Transverse colon (tissue), 4 donors: ENCODE measurements at places on chromosomes 7 and 10. TPM values are rescaled to one million over a fixed set of nuclear protein-coding genes. Genes with fewer than 3 reads are reported as not detected.

- DNase-seq: no peak
Observed at GRCh38 chr7:157407512-157408257, 70.9 kb downstream of the DNAJB6 start.

DNA sequence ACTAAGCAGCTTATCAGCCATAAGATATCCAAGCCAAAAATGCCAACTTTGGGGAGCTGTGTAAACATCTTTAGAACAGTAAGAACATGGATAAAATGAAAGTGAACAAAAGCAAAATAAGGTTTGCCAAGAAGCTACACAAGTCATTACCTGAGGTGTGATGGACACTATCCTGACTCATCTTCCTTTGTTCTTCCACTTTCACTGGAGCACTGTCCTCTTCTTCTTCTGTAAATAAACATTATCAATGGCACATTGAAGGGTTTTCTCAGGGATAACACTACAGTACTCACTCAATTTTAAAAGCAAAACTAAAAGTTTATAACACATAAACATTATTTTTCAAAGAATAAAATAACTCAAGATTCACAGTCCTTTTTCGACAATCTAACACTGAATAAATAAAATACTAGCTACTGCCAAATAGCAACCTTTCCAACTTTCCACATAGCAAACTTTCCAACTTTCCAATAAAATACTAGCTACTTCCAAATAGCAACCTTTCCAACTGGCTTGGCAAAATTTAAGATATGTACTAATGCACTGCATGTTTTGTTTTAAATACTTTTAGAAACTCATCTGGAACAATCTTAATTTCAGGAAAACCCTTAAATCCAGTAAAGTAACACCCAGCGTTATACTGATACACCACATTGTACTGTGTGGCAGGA lies 174.1 kb downstream of the SKAP2 start:
- no peak for DNase-seq

DNA sequence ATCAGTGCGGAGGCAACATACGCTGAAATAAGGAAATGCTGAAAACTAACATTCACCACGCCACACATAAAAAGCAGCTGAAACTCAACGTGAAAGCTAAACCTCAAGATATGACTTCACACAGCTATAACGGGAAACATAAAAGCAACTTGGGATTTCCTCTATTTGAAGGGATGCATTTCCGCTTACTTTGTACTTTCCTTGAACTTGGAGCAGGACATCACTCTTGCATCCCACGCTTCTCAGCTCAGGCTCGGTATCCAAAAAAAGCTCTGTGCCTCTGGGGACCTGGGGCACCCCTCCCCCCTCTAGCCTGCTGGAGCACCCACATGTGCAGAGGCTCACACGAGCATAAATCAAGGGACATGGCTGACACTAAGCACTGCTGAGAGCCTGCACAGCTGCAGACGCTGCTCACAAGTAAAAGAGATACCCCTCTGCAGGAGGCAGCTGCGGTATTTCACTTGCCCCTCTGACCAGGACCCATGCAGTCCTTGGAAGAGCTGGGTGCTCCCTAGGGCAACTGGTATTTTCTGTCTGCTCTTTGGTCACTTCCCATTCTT lies 34.2 kb downstream of the PARD3 start:
- DNase-seq: no peak

- no peak for DNase-seq
Observed at GRCh38 chr10:122468926-122469781, 7.8 kb downstream of the HTRA1 start.

- DNase-seq: peak; percentile 68
Observed at GRCh38 chr10:69439350-69439739, 11.9 kb upstream of the TSPAN15 start.

CAV2 gene
- total RNA-seq: 12.2 TPM

- no peak for DNase-seq
Observed at GRCh38 chr7:31327071-31327470, 13.5 kb downstream of the NEUROD6 start.

DNA sequence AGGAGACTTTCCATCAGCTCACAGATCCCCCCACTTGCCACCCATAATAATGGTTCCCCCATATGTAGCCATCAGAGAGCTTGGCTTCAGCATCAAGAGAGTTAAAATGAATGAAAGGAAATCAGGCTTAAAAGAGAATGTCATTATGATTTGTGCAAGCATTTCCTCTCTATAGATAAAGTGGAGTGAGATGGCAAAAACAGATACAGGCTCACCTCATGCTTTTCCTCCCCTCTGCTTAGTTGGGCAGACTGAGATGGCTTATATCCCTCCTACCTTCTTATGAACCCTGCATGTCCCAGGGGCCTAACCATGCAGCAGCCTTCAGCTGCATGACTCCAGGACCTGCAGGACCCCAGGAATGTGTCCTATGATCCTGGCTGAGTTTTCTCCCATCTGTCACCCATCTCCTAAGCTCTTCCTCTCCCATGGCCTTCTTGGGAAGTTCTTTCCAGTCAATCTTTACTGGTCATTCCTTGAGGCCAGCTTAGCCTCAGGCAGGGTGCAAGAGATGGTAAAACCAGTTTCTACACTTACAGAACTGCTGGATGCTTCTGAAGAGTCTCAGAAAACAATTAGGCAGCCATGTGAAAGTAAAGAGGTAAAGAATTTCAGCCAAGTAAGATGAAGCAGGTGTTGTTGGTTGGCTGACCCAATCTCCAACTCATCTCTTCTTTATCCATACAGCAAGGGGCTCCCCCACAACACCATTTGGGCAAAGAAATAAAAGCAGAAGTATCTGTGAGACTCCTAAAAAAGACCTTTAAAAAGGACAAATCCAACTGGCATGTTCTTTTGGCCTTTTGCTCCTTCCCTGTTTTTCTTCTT lies 159.7 kb downstream of the RTKN2 start:
- DNase-seq: no peak

DNA sequence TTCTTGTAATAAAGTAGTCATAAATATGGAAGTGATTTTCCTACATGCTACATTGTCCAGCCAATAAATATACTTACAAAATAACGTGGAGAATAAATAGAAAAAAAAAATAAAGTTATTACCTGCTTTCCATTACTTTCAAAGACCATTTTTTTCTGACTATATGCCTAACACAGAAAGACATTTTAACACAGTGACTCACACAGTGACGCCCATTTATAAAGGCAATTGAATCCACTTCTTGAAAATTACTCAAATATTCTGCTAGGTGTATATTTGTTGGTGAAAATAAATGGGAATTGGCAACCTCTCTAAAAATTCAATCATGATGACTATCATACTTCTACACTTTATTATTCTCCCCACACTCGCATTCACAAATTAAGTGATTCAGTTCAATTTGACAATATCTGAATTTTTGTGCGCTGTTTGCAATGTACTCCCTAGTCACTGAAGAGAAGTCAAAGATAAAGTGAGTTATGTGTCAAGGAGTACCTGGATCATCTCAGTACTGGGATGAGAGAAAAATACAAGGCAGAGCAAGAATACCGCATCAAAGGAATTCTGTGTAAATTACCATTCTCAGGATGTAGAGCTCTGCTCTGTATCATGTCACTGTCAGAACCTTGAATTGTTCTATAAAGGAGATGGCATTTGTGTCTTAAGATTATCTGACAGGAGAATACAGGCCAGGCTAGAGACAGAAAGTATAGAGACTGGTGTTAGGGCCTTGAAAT lies 642.7 kb downstream of the IPMK start:
- no peak for DNase-seq

C10orf67 gene
- total RNA-seq: not detected

GRCh38 chr10:99685597-99685967 lies 26.3 kb downstream of the ENTPD7 start:
- DNase-seq: no peak

DNA sequence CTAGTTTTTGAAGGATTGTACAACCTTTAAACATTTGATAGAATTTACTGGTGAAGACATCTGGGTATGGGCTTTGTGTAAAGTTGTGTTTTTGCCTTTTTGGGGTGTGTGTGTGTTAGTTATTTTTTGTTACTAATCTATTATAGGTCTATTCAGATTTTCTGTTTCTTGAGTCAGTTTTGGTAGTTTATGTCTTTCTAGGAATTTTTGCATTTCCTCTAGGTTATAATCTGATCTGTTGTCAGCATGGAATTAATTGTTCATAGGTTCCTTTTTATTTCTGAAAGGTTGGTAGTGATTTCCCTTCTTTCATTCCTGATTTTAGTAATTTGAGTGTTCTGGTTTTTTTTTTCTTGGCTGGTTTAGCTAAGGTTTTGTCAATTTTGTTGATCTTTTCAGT lies 17.7 kb downstream of the SEPTIN7 start:
- no peak for DNase-seq

DNA sequence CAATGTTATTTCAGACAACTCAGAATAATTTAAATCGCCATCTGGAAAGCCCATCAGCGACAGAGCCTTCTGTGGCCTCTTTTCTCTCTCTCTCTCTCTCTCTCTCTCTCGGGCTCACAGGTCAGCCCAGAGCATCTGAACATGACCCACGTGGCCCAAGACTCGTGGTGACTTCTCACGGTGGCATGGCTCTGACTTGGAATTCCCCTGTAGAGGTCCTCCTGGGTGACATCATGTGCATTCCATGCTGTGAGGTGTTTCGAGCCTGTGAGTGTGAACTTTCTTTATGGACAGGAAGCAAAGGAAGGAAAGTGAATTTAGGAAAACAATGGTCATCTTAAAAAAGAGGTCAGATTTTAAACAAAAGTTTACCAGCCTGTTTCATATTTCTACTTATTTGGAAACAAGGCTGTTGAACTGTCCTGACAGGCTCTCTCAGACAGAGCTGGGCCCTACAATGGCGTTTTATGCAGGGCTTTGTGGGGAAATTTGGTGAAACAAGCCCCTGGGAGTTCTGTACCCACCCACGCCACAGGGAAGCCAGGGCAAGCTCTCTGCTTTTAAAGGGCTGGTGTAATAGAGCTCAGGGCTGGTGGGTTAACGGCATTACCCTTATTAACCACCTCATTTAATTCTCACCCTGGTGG lies 359.7 kb upstream of the ZNF32 start:
- DNase-seq: no peak
